ENCODE measurements at places on chromosomes 12 and 14. TPM values are rescaled to one million over a fixed set of nuclear protein-coding genes. Genes with fewer than 3 reads are reported as not detected.

GRCh38 chr12:67068761-67069450 lies 200.3 kb upstream of the CAND1 start:
- no peak overlapping the region for H3K27ac ChIP-seq
- H3K27me3 ChIP-seq = peaks cover 19% of the 10 kb centered on the region
- peaks cover 17% of the 10 kb centered on the region for H3K4me1 ChIP-seq
- peak overlapping the region; percentile 86 for H3K4me3 ChIP-seq
- no peaks in the 10 kb centered on the region for H3K36me3 ChIP-seq

DNA sequence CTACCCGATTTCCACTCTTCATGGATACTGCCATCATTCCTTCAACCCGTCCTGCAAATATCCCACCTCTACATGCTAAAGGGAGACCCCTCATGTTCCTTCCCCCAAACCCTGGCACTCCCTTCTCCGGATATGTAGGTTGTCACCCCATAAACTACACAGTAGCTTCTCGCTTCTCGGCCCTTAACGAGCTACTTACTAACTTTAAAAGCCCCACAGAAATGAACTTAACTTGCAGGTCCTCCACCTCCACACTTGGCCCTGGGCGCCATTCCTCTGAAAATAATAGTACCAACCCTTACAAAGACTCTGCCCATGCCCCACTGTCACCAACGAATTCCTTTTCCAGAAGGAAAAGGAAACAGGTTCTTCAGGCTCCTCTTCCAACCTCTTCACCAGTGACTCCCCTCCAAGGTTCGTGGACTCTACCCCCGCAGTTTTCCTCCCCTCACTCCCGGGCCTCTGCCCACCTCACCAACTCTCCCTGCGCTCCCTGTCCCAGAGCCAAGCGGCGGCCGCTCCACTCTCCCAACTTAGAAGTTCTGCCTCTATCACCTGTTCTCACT lies 1.2 kb downstream of the SPPL3 start:
- peaks cover 9% of the 10 kb centered on the region for H3K36me3 ChIP-seq
- H3K27ac ChIP-seq = peak overlapping the region; percentile 81
- no peaks in the 10 kb centered on the region for H3K27me3 ChIP-seq
- peak overlapping the region; percentile 99 for H3K4me3 ChIP-seq
- no peak for DNase-seq

DNA sequence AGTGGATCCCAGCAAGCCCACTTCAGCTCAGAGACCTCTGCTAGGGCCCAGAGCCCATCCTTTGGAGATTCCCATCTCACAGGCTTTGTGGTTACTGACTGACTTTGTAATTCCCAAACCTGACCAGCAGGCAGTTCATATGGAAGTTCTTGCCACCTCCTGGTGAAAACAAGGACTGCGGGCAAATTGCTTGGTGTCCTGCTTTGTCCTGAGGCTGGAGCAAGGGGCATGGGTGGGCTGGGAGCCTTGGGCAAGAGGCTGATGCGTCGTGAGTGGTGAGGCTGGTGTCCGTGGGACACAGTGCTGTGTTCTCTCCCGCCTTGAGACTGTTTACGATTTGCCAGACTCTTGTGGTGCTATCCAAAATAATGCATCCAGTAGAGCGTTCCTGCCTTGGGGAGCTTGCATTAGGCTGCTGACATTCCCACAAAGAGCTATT lies 91.0 kb downstream of the LRRC74A start:
- H3K36me3 ChIP-seq = no peaks in the 10 kb centered on the region
- peak overlapping the region; percentile 99 for H3K27ac ChIP-seq
- peak; percentile 80 for DNase-seq
- peaks cover 77% of the 10 kb centered on the region for H3K4me1 ChIP-seq

DNA sequence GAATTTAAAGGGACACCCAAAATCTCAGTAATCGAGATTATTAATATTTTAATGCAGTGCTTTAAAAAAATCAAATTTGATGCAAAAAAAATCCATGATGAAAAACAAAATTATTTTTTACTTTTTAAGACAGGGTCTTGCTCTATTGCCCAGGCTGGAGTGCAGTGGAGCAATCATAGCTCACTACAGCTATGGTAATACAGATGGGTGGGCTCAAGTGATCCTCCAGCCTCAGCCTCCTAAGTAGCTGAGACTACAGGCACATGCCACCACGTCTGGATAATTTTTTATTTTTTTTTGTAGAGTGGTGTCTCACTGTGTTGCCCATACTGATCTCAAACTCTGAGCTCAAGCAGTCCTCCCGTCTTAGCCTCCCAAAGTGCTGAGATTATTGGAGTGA lies 62.9 kb downstream of the TRAF3 start:
- no peak overlapping the region for H3K27ac ChIP-seq
- peaks cover 2% of the 10 kb centered on the region for H3K27me3 ChIP-seq
- H3K36me3 ChIP-seq = no peaks in the 10 kb centered on the region
- DNase-seq = no peak

- H3K27ac ChIP-seq = no peak overlapping the region
- no peak overlapping the region for H3K4me3 ChIP-seq
- DNase-seq = peak; percentile 74
Observed at GRCh38 chr12:58540480-58541299, 379.6 kb downstream of the LRIG3 start.

DNA sequence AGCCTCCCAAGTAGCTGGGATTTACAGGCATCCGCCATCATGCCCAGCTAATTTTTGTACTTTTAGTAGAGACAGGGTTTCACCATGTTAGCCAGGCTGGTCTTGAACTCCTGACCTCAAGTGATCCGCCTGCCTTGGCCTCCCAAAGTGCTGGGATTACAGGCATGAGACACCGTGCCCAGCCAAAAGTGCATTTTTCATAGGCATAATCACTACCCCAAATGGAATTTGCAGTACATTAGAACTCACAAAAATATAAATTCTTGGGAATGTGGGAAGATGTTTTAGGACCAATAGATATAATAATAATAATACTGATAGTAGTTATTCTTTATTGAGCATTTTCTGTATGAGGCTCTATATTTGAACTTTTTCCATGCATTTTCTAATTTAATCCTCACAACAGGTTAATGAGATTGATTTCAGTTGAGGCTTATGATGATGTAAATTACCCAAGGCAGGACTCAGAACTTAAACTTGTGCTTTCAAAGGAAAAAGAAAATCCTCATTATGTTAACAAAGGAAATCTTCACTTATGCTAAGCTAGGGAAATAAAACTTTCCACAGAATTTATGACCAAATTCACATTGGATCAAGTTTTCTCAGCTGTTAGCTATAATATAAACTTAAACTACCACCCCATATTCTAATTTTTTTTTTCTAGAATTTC lies 121.6 kb downstream of the SRGAP1 start:
- peak overlapping the region; percentile 93 for H3K27ac ChIP-seq
- DNase-seq = no peak
- H3K4me3 ChIP-seq = no peak overlapping the region
- peaks cover 21% of the 10 kb centered on the region for H3K36me3 ChIP-seq
- H3K27me3 ChIP-seq = no peaks in the 10 kb centered on the region

The FGD6 gene
- 5.3 TPM for total RNA-seq

Measured in HFFc6 (cell line).